AML-193 (cell line): ENCODE measurements at places on chromosomes 3 and 15.

GRCh38 chr15:63719281-63719680 is 114.5 kb downstream of the HERC1 start:
- DNase-seq = no peak

DNA sequence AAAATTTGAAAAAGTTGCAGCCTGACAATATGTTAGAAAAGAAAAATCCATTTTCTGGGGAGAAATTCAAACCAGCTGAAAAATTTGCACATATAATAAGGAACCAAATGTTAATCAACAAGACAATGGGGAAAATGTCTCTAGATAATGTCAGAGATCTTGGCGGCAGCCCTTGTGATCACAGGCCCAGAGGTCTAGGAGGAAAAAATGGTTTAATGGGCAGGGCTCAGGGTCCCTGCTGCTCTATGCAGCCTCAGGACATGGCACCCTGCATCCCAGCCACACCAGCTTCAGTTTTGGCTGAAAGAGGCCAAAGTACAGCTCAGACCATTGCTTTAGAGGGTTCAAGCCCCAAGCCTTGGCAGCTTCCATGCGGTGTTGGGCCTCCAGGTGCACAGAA is 701.9 kb downstream of the IGSF11 start:
- no peak for DNase-seq

DNA sequence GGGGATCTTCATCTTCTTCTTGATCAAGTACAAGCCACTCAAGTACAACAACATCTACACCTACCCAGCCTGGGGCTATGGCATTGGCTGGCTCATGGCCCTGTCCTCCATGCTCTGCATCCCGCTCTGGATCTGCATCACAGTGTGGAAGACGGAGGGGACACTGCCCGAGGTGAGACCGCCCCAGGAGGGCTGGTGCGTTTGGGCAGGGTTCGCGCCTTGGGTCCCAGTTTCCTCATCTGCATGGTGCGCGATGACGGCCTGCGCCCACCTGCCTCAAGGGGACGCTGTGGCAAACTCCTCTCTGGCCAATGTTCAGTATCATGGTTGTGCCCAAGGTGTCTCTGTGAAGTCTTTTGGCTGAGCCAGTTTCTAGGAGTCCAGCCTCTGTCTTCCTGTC is 57.5 kb upstream of the SLC6A1 start:
- no peak for DNase-seq

GRCh38 chr3:100893590-100893989 is 99.6 kb downstream of the ABI3BP start:
- DNase-seq = no peak

GRCh38 chr3:157094301-157094700 is 65.6 kb downstream of the CCNL1 start:
- DNase-seq = no peak

DNA sequence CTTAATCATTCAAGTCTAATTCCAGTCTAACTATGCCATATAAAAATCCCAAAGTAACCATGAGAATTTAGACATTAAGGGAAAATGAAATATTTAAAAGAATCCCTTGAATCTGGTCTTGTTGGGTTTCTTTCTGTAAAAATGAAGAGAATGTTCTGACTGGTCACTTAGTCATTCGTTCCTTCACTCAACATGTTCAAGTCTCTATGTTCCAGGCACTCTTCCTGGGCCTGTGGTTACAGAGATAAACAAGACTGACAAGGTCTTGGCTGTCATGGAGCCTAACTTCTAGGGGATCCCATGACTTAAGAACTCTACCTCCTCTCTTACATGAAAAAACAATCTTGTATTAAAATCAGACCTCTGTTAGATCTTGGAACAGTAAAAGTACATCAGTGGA is 638.6 kb upstream of the TBL1XR1 start:
- no peak for DNase-seq

GRCh38 chr3:155350571-155350970 is 57.1 kb upstream of the STRIT1 start:
- peak; percentile 53 for DNase-seq

DNA sequence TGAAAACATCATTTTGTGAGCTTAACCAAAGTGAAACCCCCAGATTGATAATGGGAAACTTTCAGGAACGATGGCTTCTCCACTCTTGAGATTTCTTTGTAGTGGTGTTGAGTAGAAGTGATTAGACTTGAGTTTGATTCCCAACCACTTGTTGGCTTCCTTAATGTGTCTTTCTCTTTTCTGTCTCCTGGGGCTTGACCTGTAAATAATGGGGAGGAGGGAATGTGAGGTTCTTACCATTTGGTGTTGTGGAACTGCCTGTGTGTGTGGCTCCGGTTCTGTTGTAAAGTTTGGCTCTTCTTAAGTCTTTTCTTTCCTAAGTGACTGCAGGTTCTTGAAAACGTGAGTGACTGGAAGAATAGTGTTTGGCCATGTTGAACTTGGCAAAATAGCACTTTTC is 2.7 kb downstream of the CDV3 start:
- DNase-seq = no peak

- DNase-seq = no peak
These were observed 48.5 kb upstream of the RASGRP1 start for GRCh38 chr15:38613085-38613484.

- peak; percentile 99 for DNase-seq
These were observed 15.3 kb downstream of the SPCS1 start for GRCh38 chr3:52721002-52721729.

DNA sequence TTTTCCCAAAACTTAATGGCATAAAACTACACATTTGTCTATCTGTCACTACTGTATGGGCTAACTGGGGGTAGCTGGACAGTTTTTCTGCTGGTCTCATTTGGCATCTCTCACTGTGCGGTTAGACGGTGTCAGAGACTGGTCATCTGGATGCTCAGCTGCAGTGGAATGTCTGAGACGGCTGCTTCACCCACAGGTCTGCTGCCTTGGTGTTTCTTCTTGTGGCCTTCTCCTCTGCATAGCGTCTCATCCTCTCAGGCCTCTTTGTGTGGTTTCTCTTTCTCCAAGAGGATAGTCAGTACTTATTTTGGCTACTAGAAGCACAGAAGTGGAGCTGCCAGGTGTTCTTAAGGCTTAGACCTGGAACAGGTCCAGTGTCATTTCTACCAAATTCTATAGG is 35.9 kb upstream of the GOLGA6L9 start:
- DNase-seq = no peak

GRCh38 chr3:88936831-88937230 is 170.6 kb upstream of the EPHA3 start:
- DNase-seq = no peak

GRCh38 chr3:10290481-10291176 is 2.1 kb downstream of the GHRL start:
- DNase-seq = no peak
